ENCODE measurements at places on chromosomes 7 and 10.
A peak's percentile ranks its signal among the peaks of the same experiment; 100 is the strongest.

DNA sequence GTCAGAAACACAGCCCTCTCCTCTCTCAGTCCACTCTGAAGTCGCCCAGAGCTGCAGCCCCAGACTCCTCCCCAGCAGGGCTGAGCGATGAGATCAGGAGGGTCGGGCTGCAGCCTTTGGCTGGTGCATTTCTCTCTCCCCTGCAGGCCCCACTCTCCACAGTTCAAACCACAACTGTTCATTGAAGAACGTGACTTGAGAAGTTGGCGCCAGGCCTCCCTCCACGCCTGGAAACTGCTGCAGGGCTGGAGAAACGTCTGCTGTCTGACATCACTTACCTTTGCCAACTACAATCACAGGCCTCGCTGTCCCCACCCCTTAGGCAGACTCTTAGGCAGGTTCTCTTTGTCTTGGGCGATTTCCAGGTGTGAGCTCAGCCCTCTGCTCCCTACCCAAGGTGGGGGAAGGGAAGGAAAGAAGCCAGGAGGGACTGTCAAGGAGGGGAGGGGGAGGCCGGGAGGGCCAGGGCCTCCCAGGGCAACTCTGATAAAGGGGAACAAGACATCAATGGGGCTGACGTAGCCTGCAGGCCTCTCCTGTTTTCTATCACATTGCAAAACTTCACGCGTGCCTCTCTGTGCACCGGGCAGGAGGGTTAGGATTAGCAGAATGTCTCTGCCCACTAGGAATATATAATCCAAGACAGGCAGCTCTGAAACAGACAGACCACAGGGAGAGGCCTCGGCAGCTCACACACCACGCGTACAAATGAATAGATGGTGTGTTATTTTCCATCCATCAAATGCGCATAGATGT, 32.7 kb downstream of the CALML5 start:
- peak; percentile 91 for DNase-seq

- DNase-seq: no peak
Measured at GRCh38 chr10:107689323-107689722, 524.8 kb upstream of the SORCS1 start.

DNA sequence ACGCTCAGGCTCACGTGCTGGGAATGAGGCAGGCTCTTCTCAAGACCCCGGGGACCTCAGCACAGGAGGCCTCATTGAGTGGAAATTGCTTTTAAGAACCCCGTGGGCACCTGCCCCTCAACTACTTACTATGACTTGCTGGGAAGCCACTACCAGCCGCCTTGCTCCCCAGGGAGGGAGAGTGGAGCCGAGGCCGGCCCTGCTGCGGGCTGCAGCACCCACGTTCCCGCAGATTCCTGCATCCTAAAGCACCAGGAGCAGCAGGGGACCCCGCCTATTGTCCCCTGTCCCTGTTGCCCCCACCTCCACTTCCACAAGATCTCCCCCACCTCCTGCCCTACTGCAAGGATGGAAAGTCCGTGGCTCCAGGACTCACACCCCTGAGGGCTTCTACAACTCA, 541.6 kb upstream of the PFKP start:
- no peak for DNase-seq

GRCh38 chr7:30705008-30705407, 22.8 kb upstream of the CRHR2 start:
- no peak for DNase-seq

GRCh38 chr7:46007990-46008643, 87.0 kb upstream of the IGFBP3 start:
- DNase-seq: no peak

DNA sequence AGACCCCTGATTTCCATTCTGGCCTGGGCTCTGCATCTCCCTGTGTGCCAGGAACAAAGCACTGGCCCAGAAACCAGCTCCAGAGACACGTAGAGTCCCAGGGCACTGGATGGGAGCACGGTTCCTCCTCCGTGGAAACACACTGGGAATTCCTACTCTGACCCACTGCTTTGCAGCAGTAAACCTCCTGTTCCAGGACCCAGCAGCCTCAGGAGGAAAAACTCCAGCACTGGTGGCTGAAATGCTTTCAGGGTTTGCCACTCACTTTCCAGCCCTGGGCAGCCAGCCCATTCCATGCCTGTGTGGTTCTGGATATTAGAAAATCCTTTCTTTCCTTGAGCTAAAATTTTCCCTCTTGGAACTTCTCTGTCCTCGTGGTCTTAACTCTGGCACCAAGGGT, 58.0 kb downstream of the FAM171A1 start:
- no peak for DNase-seq

DNA sequence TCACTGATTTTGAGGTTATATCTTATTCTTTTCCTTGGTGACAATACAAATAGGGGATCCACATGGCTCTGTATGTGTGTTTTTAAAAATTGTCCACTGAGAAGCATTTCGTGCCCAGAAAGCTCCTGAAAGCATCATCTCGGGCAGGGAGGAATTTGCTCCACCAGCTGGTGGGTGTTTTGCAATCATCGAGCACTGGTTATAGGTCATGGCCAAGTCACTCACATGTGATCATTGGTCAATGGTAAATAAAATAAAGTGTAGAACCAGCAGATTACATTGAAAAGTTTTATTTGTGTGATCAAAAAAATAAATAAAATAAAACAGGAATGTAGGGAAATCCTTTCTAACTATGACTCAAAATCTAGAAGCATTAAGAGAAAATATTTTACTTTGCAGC, 23.0 kb upstream of the SNX13 start:
- DNase-seq: no peak

GRCh38 chr7:88969167-88969566, 173.6 kb upstream of the TEX47 start:
- no peak for DNase-seq

- no peak for DNase-seq
Measured at GRCh38 chr10:99430116-99430450, 341 bp downstream of the GOT1 start.

DNA sequence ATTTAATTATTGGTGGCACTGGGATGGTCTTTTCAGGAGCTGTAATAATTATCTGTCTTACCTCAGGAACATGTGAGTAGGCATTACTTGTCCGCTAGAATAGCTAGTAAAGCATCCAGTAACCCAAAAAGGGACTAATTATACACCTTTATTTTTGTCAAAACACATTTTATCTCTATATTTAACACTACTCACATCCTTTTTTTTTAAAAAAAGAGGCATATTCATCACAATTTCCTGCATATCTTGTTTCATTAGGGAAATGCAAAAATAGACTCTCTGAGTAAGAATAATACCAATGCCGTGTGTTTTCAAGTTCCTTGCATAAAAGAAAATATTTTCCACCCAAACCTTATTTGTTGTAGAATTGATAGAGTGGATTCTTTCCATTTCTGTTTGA, 99.5 kb downstream of the VTI1A start:
- no peak for DNase-seq

DNA sequence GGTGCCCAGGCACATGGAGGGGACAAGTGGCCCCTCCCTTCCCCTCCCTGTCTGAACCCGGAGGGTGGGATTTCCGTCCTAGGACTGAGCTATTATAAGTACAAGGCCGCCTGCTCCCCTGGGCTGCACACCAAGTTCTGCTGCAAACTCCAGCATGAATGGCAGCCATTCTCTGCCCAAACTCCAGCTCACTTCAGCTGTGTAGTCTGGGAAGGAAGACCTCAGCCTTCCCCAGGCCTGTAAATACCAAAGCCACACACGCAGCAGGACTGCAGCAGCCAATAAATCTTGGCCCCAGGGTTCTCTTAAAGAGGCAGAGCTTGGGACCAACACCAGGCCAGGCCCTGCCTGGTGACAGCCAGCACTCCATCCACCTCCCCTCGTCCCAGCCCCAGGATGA, 291.3 kb upstream of the ZMIZ1 start:
- peak; percentile 63 for DNase-seq

- DNase-seq: peak; percentile 82
Measured at GRCh38 chr10:62224606-62225005, 44.0 kb downstream of the RTKN2 start.

DNA sequence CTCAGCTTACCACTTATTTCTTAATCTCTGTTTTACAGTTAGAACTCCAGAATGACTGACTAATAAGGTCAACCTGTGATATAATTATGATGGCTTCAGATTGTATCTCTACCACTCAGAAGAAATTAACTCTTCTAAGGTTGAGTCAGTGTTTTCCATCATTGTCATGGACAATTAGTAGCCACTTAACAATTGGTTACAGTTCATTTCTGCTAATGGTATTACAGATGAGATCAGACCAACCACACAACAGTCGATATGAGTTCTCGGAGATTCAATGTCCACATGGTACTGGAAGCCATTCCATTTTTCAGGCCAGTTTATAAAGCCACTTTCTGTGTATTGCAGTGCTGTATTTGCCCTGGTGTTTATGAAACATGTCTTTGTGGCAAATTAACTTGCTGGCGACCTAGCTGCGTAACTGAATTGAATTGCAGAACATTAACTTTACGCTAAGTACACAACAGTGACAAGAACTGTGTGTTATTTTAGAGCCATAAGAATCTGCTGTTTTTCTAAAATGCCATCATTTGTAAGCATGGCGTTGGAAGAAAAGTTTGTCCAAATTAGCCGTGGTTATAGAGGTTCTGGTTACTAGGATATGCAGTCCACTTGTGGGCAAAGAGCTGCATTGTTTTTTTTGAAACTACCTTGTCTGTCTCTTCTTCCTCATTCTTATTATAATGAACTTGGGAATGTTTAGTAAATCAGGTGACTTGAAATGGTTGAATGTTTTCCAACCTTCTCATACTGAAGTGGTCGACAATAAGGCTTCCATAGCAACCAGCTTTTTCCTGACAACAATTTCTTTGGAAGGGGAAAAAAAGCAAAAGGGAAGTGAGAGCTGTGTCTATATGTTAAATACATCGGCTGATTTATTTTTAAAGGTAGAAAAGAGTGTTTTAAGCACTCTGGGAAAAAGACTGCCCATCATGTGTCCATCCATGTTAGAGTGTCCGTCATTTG, 76.4 kb downstream of the CELF2 start:
- DNase-seq: no peak

GRCh38 chr10:95478935-95479334, 82.2 kb downstream of the SORBS1 start:
- no peak for DNase-seq

- no peak for DNase-seq
Measured at GRCh38 chr10:22253580-22253882, 35.7 kb upstream of the EBLN1 start.

DNA sequence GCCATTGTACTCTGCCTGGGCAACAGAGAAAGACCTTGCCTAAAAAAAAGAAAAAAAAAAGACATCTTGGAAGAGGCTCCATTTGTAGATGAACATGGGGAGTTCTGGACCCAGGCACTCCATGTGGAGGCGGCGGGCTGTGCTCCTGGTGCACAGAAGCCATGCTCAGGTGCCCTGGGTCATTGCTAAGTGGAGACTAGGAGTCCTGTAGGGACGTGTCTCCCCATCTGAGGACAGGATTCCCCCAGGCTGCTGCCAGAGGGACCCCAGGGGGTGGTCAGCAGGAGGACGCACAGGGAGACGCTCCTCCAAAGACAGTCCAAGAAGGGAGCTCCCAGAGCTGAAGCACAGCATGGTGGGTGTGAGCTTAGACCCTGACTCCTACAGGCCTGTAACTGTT, 34.3 kb downstream of the SBDS start:
- DNase-seq: no peak

DNA sequence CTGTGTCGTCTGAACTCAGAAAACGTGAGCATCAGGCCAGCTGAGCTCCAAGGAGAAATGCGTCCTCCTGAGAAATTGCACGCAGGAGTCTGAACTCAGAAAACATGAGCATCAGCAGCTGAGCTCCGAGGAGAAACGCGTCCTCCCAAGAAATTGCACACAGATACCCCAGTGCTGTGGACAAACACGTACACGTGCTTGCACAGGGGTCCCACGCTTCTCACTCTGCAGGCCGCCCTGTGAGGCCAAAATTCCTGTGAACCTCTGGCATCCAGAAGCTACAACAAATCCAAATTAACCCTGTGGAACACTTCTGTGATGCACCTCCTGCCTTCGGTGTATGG, 133.8 kb downstream of the WDR37 start:
- DNase-seq: no peak

DNA sequence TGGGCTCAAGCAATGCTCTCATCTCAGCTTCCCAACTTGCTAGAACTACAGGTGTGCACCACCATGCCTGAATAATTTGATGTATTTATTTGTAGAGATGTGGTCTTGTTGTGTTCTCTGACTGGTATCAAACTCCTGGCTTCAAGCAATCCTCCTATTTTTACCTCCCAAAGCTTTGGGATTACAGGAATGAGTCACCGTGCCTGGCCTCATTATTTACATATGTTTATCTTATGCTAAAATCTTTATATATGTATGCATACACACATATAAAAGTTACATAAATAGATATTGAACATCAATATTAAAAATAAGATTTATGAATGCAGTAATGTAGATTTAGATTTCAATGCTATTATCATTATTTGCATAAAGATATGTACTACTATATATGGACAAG, 1634.5 kb upstream of the LRRTM3 start:
- no peak for DNase-seq

DNA sequence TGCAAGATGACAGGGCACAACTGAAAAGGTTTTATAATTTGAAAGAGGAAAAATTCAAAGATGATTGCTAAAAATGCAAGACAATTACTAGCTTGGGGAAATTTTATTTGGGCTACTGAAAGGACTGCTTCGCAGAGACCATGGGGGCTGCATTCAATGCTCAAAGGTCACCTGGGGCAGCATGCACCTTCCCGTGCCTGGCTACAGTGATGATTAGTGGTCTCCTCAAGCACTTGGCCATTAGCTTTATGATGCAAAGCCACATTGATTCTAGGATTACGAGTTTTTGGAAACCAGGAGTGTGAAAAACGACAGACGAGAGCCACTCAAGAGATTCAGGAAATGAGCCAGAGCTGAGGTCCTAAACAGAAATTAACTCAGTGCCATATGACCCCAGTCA, 764.6 kb downstream of the PHTF2 start:
- no peak for DNase-seq

- DNase-seq: no peak
Measured at GRCh38 chr7:139940866-139941265, 111.8 kb downstream of the TBXAS1 start.

DNA sequence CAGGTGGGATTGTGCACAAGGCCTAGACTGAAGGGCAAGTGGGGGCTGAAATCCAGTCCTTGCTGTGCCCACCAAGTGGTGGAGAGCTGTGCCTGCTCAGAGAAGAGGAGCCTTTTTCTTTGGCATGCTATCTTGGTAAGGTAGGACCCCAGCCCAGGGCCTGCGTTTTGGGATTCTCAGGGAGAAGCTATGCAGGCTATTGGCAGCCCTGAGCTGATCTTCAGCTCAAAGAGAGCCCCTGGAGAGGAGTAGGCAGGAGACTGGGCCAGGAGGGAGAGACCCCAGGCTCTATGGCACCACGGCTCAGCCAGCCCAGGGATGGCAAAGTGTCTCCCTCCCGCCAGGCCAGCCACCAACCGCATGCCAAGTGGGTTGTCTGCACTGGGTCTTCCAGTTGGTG, 119.2 kb upstream of the PCBD1 start:
- DNase-seq: no peak

GRCh38 chr7:73626814-73627213, 2.5 kb upstream of the MLXIPL start:
- no peak for DNase-seq

GRCh38 chr10:82908751-82909150, 1033.8 kb downstream of the NRG3 start:
- no peak for DNase-seq

- DNase-seq: no peak
Measured at GRCh38 chr7:97357459-97357858, 240.0 kb downstream of the SDHAF3 start.

- DNase-seq: no peak
Measured at GRCh38 chr10:47035819-47036337, 124.7 kb downstream of the PTPN20 start.

All from fibroblast of skin of abdomen (primary cell).